ENCODE measurements at places on chromosomes 5 and 9.

- DNase-seq, result no peak
Measured at GRCh38 chr5:76062502-76063041, 20.6 kb upstream of the SV2C start.

GRCh38 chr5:36728697-36729543 lies 122.5 kb downstream of the SLC1A3 start:
- peak; percentile 58 for DNase-seq

DNA sequence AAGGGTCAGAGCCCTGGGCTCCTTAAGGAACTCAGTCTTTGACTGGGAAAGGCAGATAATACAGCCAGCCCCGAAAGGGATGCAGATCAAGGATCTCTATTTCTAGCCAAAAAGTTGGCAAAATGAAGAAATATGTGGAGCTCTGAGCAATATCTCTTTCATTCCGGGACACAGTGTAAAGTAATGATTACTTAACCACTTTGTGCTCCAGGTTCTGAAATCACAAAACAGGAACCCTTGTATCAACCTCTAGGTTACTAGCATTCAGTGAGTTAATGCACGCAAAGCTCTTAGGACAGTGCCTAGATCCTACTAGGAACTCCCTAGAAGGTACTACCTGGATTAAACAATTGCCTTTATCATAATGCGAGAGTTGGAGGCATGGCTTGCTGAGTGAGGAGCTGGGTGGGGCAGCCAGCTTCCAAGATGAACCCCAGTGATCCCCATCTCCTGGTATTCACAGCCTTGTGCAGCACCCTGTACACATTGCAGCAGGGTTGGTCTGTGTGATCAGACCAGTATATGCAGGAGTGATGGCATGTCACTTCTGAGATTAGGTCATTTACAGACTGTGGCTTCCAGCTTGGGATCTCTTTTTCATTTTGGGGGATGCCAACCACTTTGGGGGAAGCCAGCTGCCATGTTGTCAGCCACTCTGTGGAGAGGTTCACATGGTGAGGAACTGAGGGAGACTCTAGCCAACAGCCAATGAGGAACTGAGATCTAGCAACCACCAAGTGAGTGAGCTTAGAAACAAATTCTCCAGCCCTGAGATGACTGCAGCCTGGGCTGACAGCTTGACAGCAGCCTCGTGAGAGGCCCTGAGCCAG lies 103.1 kb upstream of the SLC44A1 start:
- DNase-seq, result no peak

DNA sequence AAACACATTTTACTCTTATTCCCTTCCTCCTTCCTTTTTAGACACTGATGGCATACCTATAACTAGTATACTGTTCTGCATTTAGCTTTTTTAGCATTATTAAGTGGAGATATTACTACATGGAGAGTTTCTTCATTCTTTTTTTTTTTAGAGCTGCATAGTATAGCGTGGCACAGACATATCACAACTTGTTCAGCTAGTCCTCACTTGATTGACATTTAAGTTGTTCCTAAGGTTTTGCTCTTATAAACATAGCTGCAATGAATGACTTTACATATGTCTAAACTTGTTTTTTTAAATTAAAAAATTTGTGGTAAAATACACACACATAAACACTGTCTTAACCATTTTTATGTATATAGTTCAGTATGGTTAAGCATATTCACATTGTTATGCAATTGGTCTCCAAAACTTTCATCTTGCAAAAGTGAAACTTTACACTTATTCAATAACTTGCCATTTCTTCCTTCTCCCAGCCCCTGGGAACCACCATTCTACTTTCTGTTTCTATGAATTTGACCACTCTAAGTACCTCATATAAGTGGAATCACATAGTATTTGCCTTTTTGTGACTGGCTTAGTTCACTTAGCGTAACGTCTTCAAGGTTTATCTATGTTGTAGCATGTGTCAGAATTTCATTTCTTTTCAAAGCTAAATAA lies 48.7 kb downstream of the ANKDD1B start:
- no peak for DNase-seq

DNA sequence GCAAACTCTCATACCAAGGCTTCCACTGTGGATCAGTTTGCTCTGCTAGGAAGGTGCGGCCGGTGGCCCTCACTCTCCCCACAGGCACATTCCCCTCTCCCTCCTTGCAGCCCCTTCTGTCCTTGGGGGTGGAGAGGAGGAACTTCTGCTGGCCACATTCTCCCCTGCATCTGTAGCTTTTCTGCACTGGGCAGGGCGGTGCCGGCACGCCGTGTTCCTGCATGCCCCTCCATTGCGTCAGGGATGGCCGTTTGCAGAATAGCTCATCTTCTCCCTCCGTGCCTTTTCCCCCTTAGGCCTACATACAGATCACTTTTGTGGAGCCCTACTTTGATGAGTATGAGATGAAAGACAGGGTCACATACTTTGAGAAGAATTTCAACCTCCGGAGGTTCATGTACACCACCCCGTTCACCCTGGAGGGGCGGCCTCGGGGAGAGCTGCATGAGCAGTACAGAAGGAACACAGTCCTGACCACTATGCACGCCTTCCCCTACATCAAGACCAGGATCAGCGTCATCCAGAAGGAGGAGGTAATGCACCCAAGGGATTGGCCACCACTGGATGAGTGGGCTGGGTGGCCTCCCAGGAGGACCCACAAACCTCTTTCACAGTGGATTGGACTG lies 231.5 kb downstream of the DOCK8 start:
- DNase-seq, result no peak

GRCh38 chr9:100440071-100440470 lies 13.1 kb downstream of the MSANTD3 start:
- peak; percentile 46 for DNase-seq

GRCh38 chr5:116529615-116530014 lies 45.0 kb downstream of the SEMA6A start:
- peak; percentile 13 for DNase-seq

- DNase-seq, result no peak
Measured at GRCh38 chr5:110785356-110785755, 46.5 kb downstream of the SLC25A46 start.

DNA sequence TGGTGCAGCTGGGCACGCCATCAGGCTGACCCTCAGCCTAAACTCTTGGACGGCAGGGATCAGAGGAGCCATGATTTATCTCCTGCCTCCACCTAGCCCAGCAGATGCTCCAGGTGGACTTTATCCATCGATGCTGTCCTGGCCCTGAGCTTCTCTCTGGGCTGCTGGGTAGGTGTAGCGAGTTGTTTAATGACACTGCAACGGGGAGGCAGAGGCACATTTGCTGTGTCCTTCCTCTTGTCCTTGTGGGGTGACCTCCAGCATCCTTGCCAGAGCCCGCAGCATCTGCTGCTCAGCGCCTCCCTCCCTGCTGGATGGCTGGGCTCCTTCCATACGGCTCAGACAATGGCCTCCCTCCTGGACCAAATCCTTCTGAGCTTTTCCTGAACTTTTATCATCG lies 103.1 kb upstream of the IRX4 start:
- no peak for DNase-seq

- DNase-seq, result no peak
Measured at GRCh38 chr5:146653560-146653959, 137.6 kb upstream of the GPR151 start.

DNA sequence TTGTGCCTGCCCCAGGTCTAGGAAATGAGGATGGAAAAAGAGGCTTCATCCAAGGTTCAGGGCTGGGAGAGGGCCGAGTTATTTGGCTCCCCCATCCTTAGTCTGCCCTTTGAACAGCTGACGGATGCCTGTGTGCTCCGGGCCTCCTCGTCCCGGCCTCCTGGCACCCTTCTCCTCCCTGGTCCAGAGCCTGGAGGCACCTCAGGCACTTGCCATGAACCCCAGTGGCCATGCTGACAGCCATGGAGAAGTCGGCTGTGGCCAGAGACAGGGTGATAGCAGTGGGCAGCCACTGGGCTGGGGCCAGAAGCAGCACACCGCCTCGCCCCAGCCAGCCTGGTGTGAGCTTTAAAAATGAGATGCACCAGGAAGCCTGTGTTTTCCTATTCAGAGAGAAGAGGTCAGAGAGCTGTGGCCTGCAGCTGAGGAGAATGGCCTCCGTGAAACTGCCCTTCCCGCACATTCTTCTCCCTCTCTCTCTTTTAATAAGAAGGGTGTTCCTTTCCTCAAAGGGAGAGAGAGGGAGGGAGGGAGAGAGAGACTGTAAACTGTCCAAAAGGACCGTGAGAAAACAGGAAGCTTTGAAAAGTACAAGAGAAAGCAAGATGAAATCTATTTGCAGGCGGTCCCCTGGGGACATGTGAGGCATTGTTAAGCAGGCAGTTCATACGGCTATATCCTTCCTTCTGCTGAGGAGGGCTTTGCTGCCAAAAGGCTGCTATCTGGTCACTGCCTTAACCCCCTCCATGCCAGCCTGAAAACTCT lies 55.3 kb downstream of the ZNF366 start:
- DNase-seq, result no peak

DNA sequence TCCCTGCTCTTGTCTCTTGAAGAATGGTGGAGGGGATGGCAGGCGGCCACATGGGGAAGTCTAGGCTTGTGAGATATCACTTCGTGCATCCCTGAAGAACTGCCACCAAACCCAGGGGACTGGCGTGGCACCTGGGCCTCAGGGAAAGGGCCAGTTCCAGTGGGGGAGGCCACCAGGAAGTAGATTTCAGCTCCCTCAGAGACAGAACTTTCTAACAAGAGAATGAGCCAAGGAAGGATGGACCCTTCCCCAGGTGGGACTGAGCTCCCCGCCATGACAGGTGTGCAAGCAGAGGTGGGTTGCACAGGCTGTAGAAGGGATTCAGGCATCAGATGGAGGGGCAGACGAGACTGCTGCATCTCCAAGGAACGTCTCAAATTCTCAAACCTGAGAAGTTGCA lies 193.9 kb downstream of the GABBR2 start:
- no peak for DNase-seq

DNA sequence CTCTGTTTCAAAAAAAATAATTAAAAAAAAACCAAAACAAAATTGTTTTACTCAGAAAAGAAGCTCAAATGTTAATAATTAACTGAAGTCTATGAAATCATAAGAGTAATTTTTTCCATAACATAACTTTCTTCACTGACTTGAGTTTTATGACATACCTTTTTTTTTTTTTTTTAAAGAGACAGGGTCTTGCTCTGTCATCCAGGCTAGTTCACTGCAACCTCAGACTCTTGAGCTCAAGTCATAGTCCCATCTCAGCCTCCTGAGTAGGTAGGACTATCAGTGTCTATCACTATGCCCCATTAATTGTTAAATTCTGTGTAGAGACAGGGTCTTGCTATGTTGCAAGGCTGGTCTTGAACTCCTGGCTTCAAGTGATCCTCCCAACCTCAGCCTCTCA lies 21.9 kb downstream of the SAR1B start:
- DNase-seq, result no peak

DNA sequence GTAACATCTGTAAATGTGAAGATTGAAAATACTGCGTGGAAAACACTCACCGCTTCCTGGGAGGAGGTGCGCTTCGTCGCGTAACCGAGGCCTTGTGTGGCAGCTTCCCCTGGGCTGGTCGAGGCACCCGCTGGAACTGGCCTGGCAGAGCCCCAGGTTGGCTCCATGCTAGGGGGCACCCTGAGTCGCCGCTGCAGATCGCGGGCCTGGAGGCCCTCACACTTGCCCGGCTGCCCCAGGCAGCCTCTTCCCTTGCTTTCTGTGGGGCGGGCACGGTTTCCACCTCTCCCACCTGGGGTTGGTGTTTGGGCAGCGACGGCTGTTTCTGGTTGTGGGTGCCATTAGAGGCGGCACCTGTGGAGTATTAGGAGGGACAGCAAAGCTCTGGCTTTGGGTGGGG lies 852 bp downstream of the ZNF354C start:
- DNase-seq, result no peak

- DNase-seq, result no peak
Measured at GRCh38 chr5:123122273-123122672, 33.2 kb downstream of the PRDM6 start.

DNA sequence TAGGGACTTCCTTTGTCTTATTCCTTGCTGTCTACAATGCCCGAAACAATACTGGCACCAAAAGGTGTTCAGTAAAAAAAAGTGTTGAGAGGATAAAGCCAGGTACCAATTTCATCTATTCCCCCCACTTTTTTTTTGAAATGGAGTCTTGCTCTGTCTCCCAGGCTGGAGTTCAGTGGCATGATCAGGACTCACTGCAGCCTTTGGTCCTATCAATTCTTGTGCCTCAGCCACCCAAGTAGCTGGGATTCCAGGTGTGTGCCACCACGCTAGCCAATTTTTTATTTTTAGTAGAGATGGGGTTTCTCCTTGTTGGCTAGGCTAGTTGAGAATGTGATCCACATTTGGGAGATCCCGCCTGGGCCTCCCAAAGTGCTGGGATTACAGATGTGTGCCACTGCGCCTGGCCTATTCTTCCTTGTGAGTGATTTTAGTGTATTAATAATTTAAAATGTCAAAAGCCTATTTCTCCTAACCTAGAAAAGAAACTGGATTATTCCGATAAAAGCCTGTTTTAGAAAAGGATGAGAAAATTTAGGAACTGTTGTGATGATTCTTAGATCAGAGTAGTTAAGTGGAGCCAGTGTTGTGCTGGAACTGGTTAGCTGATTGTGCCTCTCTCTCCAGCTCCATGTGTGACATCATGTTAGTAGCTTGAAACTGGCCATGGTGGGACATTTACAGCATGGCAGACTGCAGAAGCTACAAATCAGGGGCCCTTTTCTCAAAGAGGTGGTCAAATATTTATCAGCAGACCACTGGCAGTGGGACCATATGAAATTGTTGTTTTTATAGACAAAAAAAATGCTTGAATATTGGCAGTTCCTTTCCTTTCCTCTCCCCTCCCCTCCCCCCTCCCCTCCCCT lies 14.3 kb downstream of the CDC42SE2 start:
- DNase-seq, result no peak

DNA sequence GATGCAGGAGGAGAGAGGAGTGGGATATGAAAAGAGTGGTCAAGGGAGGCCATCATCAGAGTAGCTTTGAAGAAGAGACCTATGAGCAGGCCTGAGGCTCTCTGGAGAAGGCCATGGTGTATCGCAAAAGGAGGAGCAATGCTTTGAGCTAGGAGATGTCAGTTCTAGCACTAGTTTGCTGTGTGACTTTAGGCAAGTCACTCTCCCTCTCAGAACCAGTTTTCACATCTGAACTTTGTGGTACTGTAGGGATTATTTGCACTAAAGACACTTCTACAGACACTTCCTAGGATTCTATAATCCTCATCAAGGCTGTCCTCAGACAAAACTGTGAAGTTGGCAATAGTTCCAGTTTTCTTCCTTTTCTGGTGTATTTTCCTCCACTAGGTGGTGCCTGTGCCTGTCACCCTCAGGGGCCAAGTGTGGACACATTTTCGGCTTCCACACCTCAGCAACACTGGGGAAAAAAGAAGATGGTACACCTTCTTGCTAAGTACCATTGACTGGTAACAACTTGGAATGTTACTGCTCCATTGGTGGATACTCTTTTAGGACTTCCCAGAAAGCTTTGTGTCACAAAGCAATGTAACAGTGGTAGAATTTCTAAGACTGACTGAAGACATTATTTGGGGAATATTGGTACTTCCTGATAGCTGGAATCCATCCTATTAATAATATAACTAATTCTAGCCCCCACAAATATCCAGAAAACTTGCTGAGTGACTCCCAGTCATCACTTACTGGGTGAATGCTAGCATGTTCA lies 9.9 kb downstream of the PAPPA start:
- DNase-seq, result no peak

- no peak for DNase-seq
Measured at GRCh38 chr5:124764992-124765611, 18.7 kb upstream of the ZNF608 start.

- no peak for DNase-seq
Measured at GRCh38 chr5:54804521-54804920, 180.9 kb downstream of the ESM1 start.

Measured in ACHN (cell line).